ENCODE measurements at places on chromosomes 7 and 10.

DNA sequence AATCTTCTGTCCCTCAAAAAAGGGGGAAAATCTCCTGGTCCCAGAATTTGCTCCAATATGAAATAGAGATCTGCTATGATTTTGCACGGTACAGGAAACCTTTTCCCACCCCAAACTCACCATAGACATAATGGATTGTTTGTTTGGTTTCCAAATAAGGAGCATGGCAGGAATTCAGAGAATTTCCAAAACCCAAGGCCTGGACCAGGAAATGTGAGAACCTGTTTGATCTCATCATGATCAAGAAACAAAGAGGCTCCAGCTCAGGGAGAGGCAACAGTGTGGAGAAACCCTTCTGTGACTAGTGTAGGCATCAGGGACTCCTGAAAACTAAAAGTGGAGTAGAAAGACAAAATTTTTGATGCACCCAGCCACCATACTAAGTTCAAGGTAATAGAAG lies 1548.1 kb upstream of the LRRTM3 start:
- no peak for DNase-seq

GRCh38 chr10:8331387-8331786 lies 276.9 kb downstream of the GATA3 start:
- DNase-seq: no peak

DNA sequence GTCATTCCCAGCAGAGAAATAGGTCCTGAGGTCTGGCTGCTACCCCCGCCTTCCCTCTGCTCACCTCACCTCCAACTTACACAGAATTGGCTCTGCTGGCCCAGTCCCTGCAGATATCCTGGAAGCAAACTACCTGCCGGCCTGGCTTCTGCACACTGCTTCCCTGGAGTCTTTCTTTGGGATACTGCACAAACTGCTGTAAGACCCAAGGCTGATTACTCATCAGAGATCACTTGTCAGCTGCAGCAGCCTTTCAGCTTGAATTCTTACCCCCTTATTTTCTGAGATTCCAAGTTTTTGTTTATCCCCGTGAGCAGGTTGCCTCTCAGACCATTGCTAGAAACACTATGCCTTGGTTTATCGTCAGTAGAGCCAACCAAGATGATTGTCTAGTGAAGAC lies 426.4 kb downstream of the PHTF2 start:
- no peak for DNase-seq

GRCh38 chr7:34357068-34357467 lies 300.9 kb upstream of the NPSR1 start:
- no peak for DNase-seq

- DNase-seq: no peak
Measured at GRCh38 chr10:107437921-107438320, 273.4 kb upstream of the SORCS1 start.

DNA sequence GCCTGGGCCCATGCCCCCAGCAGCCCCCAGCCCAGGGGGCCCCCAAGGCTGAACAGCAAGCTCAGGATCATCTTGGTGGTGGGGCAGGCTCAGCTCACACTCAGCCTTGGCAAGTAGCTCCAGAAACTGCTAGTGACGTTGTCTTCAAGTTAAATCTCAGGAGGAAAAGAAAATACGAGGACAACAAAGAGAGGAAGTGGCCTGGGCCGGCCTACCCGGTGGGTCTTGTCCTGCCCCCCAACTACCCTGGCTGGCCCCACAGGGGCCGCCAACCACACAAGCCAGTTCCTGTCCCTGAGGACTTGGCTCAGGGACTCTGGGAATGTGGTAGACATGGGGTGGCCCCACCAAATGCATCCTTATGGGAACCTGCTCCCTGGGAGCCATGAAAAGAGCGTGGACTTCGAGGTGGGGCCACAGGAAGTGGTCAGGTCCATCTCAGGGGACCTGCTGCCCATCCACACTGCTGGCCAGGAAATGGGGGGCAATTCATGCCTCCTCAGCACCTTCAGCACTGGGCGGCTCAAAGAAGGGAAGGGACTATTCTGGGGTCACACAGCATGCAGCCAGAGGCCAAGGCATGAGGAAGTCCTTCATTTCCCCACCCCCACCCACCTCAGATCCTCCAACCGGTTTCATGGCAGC lies at the start of gene MMRN2:
Gene MMRN2, minus strand, starts transcription at position 145 of the 645 bp plus-strand sequence. Its CDS starts 74 bp downstream, at position 71.
- no peak for DNase-seq

DNA sequence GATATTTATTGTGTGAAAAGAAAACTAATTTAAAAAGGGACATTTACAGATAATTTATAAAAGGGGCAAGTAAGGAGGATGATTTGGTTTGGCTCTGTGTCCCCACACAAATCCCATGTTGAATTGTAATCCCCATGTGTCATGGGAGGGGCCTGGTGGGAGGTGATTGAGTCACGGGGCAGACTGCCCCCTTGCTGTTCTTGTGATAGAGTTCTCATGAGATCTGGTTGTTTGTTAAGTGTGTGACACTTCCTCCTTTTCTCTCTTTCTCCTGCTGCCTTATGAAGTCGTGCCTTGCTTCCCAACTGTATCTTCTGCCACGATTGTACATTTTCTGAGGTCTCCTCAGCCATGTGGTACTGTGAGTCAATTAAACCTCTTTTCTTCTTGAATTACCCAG lies 171.0 kb upstream of the SEMA3E start:
- DNase-seq: no peak

DNA sequence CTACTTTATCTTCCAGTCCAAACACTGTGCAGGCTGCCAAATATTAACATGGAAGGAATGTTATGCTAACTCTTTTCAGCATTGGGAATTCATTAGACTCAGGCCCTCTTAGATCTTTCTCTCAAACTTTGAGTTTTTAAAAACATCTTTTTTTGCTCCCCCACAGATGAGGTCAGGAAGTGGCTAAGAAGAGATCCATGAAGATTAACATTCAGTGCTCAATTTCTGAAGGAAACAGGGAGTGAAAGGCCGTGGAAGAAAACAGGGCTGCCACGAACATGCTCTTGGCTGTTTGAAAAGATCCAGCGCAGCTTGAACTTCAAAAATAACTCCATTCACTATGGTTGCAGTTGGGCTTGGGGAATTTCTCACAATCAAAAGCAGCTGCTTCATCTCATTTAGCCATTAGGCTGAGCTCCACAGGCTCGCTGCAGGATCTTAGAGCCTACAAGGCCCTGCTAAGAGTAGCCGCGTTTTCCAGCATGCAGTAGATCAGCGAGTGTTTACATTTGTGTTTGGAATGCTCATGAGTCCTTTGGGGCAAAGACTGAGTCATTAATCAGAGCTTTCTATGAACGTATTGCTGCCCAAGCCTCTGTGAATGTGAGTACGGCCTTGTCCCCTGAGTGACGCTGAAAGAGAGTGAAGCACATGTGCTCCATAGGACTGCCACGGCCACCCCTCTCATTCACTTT lies 41.2 kb upstream of the TNS3 start:
- no peak for DNase-seq

DNA sequence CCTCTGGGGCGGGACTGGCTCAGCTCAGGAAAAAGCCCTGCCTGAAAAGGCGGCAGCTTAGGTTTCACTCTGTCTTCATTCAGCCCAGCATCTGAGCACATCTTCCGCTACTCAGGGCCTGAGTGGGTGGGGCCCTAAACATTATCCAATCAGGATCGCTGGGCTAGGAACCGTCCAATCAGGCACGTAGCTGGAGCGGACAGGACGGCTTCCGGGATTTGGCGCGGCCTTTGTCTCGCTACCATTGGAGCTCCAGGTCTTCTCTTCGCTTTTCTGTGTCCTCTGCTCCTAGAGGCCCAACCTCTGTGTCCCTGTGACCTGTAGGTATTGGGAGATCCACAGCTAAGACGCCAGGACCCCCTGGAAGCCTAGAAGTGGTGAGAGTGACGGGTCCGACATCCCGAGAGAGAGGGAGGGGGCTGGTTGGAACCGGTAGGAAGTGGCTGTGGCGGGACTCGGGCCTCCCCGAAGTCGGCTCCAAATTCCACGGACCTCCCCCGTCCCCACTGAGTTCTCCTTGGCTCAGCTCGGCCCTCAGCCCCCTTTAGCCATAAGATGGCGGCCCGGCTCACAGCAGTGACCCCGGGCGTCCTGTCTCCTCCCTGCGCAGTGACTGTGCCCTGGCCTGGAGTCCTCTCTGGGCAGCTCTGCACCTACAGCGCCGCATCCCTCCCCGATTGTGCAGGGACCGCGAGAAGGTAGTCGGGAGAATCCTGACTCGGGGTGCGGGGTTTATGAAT lies 99.1 kb downstream of the ZNF680 start:
- DNase-seq: no peak

GRCh38 chr10:73408061-73408460 lies 5.8 kb downstream of the ANXA7 start:
- no peak for DNase-seq

GRCh38 chr10:121096617-121097431 lies 245.7 kb downstream of the WDR11 start:
- no peak for DNase-seq

- no peak for DNase-seq
Measured at GRCh38 chr7:151322906-151323305, 18.7 kb upstream of the NUB1 start.

DNA sequence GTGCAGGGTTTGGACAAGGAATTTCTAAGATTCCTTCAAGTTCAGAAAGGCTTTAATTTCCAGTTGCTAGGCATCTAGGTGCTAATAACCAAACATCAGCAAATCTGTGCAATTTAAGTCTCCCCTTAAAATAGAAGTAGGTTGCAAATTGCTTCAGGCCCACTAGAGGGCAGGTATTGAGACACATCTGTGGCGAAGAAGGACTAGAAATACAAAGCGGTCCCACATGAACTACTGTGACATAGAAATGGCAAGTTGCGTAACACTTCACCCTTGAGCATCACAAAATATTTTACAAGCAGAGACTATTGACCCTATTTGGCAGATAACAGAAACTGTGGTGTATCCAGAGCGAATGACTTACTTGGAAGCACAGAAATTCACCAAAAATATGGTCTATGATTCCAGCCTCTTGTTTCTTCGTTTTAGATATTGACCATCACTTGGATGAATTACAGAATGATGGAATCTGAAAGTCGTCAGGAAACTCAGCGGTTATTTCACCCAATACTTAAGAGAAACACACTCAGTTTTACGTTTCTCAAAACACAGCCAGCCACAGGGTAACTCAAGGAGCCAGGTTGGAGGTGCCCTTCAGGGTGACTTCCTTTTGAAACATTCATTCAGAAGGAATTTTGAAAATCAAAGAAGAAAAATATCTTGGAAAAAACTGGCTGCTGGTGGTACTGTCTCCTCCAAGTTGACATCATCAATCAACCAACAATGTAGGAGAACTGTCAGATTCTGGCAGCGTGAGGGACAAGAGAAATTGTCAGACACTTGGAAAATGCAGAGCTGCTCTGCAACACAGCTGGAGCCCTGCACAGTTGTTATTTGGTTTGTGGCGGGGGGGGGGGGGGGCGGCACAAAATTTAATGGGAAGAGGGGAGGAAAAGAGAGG lies 256.3 kb upstream of the MINDY3 start:
- no peak for DNase-seq

GRCh38 chr10:58981846-58982245 lies 194.6 kb upstream of the PHYHIPL start:
- no peak for DNase-seq

DNA sequence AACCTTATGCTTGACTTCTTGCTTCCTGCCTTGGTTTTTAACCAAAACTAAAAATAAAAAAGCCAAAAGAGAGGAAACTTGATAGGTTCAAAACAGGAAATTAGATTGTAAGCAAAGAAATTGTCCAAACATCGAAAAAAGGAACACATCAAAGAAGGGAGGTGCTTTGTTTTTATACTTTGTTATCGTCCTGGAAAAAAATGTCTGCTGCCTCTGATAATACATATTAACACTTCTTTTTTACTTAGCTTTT lies 286.6 kb upstream of the C7orf33 start:
- DNase-seq: no peak

GRCh38 chr10:131920151-131920550 lies 19.3 kb downstream of the PPP2R2D start:
- DNase-seq: no peak

DNA sequence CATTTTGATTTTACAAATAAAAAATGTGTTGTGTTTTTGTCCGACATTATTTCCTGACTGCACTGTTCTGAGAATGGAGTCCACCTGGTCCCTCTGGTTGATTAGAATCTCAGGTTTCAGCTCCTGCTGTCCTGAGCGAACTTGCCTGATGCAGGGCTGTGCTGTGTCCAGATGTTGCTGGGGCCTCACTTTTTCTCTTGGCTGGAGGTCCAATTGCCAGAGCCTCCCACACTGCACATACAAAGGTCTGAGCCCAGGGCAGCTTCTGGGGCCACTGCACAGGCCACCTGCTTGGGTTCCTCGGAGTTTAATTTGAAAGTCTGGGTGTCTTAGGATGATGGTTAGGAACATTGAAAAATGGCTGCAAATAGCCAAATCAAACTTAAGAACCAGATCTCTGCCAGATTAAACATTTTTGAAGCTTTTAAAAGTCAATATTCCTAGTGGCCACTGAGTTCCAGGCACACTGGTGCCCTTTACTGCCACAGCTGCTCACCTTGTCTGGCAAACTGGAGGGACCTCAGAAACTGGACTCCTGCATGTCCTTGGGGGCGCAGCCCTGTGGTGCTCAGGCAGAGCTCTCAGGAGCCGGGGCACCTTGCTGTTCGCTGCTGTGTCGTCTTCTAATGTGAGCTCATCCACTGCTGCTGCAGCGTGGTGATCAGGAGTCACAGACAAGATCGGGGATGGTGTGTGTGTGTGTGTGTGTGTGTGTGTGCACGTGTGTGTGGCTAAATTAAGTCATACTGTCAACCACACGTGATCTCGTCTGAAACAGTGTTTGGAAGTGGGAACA lies 75.0 kb downstream of the WDR37 start:
- DNase-seq: no peak

- no peak for DNase-seq
Measured at GRCh38 chr7:137873524-137873923, 26.8 kb upstream of the DGKI start.

GRCh38 chr10:88670497-88670896 lies 6.3 kb downstream of the LIPF start:
- no peak for DNase-seq

GRCh38 chr10:45427262-45427969 lies 53.4 kb downstream of the ALOX5 start:
- no peak for DNase-seq

DNA sequence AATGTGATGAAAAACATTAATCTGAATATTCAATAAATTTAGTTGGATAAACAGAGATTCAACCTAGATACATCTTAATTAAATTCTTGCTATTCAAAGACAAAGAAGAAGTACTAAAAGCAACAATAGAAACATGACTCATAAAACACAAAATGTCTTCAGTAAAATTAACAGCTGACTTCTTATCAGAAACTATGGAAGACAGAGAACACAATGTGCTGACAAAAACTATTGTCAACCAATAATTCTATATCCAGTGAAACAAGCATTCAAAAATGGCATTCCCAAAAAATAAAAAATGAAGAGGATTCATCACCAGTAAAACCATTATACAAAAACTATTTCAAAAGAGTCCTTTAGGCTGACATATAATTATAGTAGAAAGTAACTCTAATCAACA lies 400.5 kb upstream of the SORCS1 start:
- no peak for DNase-seq

DNA sequence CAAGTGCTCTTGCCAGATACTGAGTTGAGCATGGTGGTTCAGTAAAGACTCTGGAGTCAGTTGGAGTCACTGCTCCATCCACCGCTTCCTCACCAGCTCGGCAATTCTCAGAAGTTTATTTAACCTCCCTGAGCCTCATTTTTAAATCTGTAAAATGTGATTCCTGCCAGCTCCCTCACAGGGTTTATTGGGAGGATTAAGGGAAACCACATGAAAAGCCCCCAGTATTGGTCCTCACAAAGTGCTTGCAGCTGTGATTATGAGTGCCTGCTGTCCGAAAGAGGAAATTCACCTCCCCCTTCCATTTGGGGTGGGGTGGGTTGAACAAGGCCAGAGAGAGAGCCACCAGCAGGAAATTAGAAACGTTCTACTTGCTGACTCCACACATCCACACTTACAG lies 99.0 kb downstream of the AOAH start:
- no peak for DNase-seq

GRCh38 chr10:90096196-90096595 lies 394.8 kb downstream of the KIF20B start:
- DNase-seq: no peak

Measured in memory B cell (primary cell).